GOT3 (cell line): ENCODE measurements at places on chromosomes 7 and 10.

DNA sequence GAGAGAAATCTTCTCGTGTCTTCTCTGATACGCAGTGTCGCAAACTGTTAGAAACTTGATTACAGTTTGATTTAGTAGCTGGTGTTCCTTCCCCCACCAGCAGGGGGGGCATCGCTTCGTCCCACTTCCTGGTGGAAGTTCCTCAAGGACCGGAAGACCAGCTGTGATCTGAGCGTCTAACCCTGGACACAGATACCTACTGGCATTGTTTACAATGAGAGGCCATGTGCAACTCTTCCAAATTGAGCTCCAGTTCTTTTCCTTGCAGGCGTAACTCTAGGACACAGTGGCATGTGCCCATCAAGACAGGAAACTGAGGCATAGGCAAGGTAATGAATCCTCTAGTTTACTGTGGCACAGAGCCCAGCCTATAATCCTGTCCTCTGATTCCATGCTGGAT is 219.0 kb downstream of the CCDC3 start:
- no peak for DNase-seq

GRCh38 chr10:67884842-67885670 is 600 bp downstream of the SIRT1 start:
- DNase-seq: peak; percentile 52

GRCh38 chr7:132353936-132354335 is 222.3 kb downstream of the PLXNA4 start:
- no peak for DNase-seq

DNA sequence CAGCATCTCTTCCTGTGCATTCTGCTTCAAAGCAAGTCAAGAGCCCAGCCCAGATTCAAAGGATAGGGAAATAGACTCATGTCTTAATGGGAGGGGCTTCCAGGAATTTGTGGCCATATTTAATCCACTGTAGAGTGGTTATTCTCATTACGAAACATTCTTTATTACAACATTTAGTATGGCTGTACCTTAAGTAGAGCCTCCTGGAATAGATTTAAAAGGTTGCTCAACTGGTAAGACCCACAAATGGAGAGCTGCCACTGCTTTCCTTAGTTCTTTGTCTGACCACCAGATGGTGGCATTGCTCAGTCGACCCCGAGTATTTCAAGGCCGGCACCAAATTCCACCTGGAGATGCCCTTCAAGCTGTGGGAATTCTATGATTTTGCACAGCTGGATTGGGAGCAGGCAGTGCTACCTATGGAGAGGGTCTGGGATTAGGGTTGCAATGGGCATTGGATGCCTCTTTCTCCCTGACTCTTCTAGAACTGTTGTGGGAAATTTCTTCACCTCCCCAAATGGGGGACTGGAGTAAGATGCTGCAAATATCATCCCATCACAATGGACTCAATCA is 102.2 kb downstream of the RBM20 start:
- no peak for DNase-seq

DNA sequence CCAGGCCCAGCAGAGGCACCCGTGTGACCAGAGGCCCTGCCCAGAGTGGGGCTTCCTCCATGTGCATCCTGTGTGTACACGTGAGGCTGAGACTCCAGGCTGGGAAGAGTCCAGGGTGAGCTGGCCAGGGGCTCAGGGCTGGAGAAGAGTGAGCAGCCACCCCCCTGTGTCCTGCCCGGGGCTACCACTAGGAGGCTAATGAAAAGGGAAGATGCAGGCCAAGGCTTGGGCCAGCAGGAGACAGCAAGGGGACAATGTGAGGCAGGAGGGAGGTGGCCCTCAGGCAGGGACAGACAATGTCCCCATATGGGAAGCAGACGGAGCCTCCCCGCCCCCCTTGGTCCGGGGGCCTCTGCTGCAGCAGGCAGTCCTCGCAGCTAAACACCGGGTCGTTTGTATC is 102.0 kb downstream of the HIF1AN start:
- no peak for DNase-seq

- no peak for DNase-seq
Measured at GRCh38 chr7:14551310-14551709, 351.2 kb downstream of the DGKB start.

DNA sequence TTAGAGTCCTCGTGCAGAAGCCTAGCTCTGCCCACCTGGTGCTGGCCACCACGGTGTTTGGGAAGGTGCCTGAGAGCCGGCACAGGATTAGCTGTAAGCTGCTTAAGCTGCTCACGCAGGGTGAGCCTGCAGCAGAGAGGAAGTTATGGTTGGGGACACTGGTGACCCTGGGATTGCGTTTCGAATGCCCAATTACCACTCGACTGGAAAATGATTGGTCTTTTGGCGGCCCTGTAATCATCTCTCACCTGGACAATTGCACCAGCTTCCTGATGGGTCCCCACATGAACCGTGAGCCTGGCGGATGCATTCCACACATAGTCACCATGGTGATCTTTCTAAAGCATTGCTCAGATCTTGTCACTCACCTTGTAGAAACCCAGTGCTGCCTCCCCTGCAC is 442.3 kb upstream of the ZMIZ1 start:
- DNase-seq: no peak

GRCh38 chr7:83970081-83970480 is 224.5 kb downstream of the SEMA3A start:
- no peak for DNase-seq

- DNase-seq: no peak
Measured at GRCh38 chr7:27173956-27174873, at the start of gene HOXA10. TSS of gene HOXA10 (minus strand) at chr7:27174320. CDS start at chr7:27174306, 14 bp downstream.
